ENCODE measurements at places on chromosomes 5 and 9.

GRCh38 chr5:150520747-150521521 lies 13.0 kb downstream of the NDST1 start:
- DNase-seq, result no peak

GRCh38 chr5:141695627-141696215 lies 13.7 kb upstream of the ARAP3 start:
- no peak for DNase-seq

DNA sequence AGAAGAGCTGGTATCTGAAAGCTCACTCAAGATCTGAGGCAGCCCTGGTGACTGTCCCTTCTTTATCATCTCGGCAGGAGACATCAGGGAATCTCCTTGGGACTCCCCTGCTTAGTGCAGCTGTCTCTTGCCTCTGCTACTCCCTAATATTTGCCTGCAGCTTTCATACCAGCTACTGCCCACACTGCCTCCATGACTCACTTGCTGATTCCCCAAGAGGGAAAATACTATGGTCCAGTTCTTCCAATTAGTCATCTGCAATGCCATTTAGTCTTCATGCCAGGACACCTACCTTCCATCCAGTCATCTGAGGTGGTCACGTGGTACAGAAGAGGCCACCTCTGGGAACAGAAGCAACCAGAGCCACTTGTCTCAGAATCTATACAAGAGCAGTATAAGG lies 270.8 kb downstream of the NTRK2 start:
- no peak for DNase-seq

DNA sequence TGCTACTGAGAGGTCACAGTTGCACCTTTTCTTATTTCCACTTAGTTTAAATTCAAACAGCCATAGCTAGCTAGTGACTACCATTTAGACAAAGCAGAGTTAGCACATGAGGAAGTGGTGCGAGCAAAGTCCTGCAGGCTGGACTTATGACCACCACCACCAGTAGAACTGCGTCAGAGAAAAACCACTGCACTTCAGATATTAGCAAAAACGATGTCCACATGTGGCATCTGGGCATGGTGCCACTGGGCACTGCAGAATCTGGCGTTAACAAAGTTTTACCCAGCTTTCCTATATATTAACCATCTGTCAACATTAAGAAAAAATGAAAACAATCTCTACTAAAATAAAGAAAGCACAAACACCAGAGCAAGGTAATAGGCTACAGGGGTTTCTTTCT lies 80.1 kb downstream of the SPTLC1 start:
- DNase-seq, result no peak

DNA sequence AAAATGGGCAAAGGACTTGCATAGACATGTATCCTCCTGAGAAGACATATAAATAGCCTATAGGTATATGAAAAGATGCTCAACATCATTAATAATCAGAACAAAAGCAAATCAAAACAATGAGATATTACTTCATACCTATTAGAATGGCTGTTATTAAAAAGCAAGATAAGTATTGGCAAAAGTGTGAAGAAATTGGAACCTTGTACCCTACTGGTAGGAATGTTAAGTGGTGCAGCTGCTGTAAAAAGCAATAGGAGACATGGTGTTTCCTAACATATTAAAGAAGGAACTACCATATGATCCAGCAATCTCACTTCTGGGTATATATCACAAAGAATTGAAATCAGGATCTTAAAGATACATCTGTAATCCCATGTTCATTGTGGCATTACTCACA lies 69.8 kb upstream of the PRR16 start:
- no peak for DNase-seq

- DNase-seq, result no peak
Measured at GRCh38 chr5:14009575-14009974, 65.1 kb upstream of the DNAH5 start.

DNA sequence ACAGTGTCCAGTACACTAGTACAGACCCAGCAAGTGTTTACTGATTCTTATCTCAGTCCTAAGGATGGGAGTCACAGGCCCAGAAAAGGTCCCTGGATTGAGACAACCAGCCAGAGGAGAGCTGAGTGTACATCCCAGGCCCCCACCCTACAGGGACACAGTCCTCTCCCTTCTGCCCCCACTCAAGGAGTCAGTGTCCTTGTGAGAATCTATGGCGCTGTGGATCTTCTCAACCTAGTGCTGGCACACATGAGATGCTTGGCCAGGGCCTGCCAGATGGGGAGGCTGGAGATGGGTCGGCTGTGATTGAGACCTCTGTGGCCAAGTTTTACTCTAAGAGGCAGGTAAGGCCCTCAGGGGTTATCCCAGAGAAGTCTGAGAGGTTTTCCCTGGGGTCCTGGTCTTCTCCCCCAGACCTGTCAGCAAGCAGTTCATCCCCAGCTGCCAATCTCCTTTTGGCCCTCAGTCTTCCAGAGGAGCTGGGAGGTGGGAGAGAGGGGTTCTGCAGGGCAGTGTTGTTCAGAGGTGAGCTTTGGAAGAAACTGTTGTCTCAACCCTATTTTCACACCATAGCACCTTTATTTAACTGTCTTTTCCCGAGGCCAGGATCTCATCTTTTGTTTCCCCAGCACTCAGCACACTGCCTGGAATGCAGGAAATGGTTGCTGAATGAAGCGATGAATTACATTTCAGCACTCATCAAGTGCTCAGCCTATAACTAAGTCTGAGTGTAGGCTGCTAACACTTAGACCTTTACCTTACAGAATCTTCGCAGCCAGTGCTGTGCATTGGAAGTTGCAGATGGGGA lies 3.2 kb upstream of the NSD1 start:
- DNase-seq, result no peak

- DNase-seq, result no peak
Measured at GRCh38 chr5:97297063-97297703, 114.1 kb upstream of the RIOK2 start.

GRCh38 chr9:120938851-120939250 lies 12.3 kb upstream of the TRAF1 start:
- DNase-seq, result no peak

- DNase-seq, result no peak
Measured at GRCh38 chr9:7508516-7508915, 291.1 kb downstream of the DMAC1 start.

- DNase-seq, result no peak
Measured at GRCh38 chr5:173714551-173715428, 98.3 kb upstream of the BOD1 start.

GRCh38 chr5:116360008-116360853 lies 214.4 kb downstream of the SEMA6A start:
- DNase-seq, result no peak

GRCh38 chr9:105697871-105698270 lies 3.5 kb downstream of the TMEM38B start:
- DNase-seq, result no peak

DNA sequence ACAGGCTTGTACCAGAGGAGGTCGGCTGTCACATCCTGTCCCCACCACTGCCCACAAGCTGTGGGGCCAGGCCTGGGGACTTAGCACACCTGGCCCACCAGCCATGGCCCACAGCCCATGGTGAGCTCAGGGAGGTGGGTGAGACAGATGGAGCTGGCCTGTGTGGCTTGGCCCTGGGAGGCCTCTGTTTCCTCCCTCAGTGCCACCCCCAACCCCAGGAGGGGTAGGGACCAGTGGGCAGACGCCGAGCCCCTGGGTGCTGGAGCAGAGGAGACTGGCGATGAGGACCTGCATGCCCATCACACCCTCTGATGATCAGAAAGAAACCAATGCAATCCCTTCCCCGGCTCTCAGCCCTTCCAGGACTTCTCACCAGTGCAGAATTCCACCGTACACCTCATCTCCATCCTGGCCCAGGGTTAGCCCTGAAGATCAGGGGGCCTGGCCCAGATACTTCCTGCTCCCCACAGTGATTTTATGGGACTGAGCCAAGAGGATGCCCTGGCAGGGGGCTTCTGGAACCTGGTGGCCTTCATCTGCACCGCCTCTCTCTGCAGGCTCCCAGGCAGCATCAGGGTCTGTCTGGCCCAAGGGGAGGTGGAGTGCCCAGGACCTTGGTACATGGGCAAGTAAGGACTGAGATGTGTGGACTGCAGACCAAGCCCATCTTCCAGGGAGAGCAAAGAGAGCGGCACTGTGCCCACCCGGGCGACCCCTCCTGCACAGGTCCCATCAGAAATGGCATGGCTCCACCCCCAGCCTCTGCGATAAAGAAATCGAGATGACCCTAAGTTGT lies 16.9 kb upstream of the NKD2 start:
- no peak for DNase-seq

DNA sequence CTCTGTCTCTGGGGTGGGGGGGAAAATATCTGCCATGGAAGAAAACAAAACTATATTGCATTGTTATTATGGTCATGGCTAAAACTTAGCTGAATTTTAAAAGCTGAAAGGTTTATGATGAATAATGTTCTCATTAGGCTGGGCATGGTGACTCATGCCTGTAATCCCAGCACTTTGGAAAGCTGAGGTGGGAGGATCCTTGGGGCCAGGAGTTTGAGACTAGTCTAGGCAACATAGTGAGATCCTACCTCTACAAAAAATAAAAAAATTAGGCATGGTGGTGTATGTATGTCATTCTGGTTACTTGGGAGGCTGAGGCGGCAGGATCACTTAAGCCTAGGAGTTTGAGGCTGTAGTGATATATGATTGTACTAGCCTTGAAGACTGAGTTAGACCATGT lies 44.5 kb downstream of the IPO11 start:
- no peak for DNase-seq

GRCh38 chr5:116672203-116672602 lies 97.6 kb upstream of the SEMA6A start:
- DNase-seq, result no peak

GRCh38 chr9:81579381-81579780 lies 110.0 kb downstream of the TLE1 start:
- no peak for DNase-seq

All from caudate nucleus (tissue), 63 donors.